ENCODE measurements at places on chromosomes 11 and 22.
A peak's percentile ranks its signal among the peaks of the same experiment; 100 is the strongest.

DNA sequence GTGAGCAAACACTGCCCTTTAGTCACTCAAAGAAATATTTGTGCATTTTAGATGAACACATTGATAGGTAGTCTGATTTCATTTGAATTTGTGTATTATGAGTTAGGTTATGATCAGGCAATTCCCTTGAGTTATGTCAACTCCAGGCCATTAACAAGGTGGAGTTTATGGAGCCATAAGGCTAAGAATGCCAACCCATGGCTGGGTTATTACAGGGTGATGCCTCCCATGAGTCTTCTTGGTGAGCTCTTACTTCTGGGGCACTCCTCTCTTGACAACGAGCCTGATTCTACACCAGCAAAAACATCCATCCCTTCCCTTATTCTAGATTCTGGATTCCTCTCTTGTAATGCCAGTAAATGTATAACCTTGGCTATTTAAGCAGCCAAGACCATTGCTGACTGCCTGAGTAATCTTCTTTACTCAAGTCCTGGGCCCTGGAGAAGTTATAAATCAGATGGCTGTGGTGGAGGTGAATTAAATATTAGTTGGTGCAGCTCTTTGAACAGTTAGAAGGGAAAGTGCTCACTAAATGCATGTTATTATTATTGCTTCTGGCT, 645.7 kb upstream of the TENM4 start:
- no peaks in the 10 kb centered on the region for H3K27me3 ChIP-seq
- H3K4me1 ChIP-seq: no peaks in the 10 kb centered on the region
- no peak overlapping the region for H3K27ac ChIP-seq
- no peak overlapping the region for H3K4me3 ChIP-seq
- no peaks in the 10 kb centered on the region for H3K36me3 ChIP-seq
- no peak for DNase-seq

- H3K27ac ChIP-seq: peak within 1 kb of the TSS; percentile 18
- H3K36me3 ChIP-seq: peaks cover 5% of the 10 kb centered on the region
- no peaks in the 10 kb centered on the region for H3K4me1 ChIP-seq
- peaks cover 37% of the 10 kb centered on the region for H3K27me3 ChIP-seq
- DNase-seq: no peak
Observed at GRCh38 chr11:7672960-7673723, at the start of gene CYB5R2. CYB5R2 (minus strand) TSS chr11:7673500; CDS start chr11:7672825, 675 bp downstream.

DNA sequence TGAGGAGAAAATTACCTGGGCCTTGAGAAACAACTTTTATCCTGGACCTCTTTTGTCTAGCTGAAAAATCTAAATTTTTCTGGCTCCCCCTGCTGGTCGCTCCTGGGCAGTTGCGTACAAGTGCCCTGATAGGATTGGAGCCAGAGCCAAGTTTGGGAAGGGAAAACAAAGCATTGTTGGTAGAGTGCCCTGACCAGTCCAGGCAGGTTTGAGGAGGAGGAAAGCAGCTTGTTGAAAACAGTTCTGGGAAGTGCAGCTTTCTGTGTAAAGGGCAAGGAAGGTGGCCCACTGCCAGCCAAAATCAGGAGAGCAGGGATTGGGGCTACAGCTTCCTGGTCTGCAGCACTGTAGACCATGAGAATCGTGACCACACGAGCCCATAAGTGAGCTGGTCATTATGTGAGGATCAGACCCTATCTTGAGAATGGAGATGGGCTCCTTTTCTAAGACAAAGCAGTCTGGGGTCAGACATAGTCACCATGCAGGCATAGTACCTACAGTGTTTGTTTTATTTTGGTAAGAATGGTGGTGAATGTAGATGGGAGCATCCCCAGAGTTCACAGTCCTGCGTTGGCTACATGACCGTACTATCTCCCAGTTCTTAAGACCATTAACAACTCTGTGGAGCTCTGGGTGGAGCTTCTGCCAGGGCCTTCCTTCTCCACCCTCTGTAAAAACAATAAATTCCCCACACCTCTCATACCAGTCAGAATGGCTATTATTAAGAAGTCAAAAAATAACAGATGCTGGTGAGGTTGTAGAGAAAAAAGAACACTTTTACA, 21.3 kb upstream of the PIK3IP1 start:
- no peaks in the 10 kb centered on the region for H3K36me3 ChIP-seq
- peak; percentile 73 for DNase-seq
- no peaks in the 10 kb centered on the region for H3K4me1 ChIP-seq

- H3K4me1 ChIP-seq: no peaks in the 10 kb centered on the region
- no peak overlapping the region for H3K27ac ChIP-seq
- no peak for DNase-seq
- no peaks in the 10 kb centered on the region for H3K27me3 ChIP-seq
- no peak overlapping the region for H3K4me3 ChIP-seq
Observed at GRCh38 chr11:98358551-98358950, 662.2 kb upstream of the CNTN5 start.

DNA sequence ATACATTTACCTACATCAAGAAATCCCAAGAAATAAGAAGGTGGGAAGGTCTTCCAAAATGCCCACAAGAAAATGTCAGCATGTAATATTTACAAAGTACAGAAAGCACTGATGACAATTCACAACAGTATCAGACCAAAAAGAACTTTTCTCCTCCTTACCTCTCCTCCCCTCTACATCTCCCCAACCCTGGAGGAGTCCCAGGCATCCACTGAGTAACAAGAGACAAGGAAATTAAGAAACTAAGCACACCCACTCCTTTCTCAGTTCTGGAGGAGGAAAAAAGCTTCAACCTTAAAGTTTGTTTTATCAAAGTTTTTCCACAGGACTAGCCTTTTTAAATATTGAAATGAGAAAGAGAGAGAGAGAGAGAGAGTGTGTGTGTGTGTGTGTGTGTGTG, 2.0 kb upstream of the SERGEF start:
- H3K36me3 ChIP-seq: no peaks in the 10 kb centered on the region
- peaks cover 7% of the 10 kb centered on the region for H3K27me3 ChIP-seq
- H3K4me1 ChIP-seq: no peaks in the 10 kb centered on the region
- no peak for DNase-seq

DNA sequence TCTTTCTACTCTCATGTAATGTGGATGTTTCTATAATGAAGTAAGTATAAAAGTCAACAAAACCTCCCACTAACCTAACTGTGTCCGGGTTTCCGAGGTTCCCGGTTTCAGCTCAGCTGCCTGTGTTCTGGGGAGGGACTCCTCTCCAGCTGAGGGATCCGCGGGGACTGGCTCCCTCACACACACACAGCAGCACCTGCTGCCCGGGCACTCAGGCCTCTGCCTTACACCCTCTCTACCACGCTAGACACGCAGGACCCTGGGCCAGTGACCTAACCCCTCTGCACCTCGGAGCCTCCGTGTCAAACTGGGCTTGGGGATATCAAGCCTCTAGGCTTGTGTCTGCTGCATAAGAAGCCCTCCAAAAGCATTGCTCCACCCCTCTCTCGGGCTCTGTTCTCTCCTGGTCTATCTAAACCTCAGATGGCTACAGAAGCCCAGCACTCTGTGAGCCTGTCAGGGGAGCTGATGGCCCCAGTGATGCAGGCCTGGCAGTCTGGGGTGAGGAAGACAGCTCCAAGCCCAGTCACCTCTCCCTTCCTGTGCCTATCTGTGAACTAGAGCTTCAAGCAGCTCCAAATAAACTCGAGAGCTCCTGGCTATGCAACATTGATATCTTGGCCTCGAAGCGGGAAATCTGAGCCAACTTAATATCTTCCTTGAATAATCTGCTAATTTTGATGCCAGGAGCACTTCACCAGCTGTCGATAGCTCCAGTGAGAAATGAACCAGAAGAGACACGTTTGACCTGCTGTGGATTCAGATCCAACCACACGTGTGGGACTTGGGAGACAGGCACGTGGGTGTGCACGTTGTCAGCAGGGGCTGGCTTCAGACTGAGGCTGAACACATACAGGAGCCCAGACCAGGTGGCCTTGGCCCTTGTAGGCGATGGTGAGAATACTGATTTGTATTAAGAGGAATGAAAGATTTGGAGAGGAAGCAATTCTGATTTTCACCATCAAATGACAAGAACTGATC, 232.7 kb upstream of the B3GAT1 start:
- H3K27me3 ChIP-seq: peaks cover 16% of the 10 kb centered on the region
- H3K4me3 ChIP-seq: no peak overlapping the region
- H3K4me1 ChIP-seq: no peaks in the 10 kb centered on the region

- no peak for DNase-seq
- no peak overlapping the region for H3K4me3 ChIP-seq
- H3K27me3 ChIP-seq: no peaks in the 10 kb centered on the region
- peaks cover 29% of the 10 kb centered on the region for H3K4me1 ChIP-seq
Observed at GRCh38 chr22:24599514-24599913, 3.5 kb upstream of the GGT1 start.

DNA sequence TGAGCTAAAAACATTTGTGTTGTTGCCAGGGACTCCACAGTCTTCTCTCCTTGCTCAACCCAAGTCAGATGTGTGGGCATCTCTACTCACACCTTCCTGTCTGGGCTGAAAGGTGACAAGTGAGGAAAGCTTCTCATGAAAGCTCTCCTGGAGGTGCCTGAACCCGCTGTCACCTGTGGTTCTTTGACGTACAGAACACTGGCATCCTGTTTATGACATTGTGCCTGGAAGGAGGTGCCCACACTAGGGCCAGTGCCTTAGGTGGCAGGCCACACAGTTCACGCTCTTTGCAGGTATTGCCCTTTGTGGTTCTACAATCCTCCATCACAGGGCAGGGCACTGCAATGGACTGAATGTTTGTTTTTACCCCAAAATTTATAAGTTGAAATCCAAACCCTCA, 108.5 kb downstream of the CD44 start:
- H3K4me3 ChIP-seq: no peak overlapping the region
- H3K36me3 ChIP-seq: no peaks in the 10 kb centered on the region
- DNase-seq: no peak
- H3K4me1 ChIP-seq: no peaks in the 10 kb centered on the region

- H3K4me1 ChIP-seq: no peaks in the 10 kb centered on the region
- no peaks in the 10 kb centered on the region for H3K36me3 ChIP-seq
- DNase-seq: no peak
- no peak overlapping the region for H3K27ac ChIP-seq
Observed at GRCh38 chr11:134941326-134941725, 529.3 kb upstream of the B3GAT1 start.

GRCh38 chr11:88131764-88132470, 43.3 kb downstream of the RAB38 start:
- no peaks in the 10 kb centered on the region for H3K4me1 ChIP-seq
- no peaks in the 10 kb centered on the region for H3K36me3 ChIP-seq
- H3K27me3 ChIP-seq: no peaks in the 10 kb centered on the region
- no peak overlapping the region for H3K27ac ChIP-seq
- peak; percentile 9 for DNase-seq

GRCh38 chr11:133999355-133999754, 42.6 kb upstream of the IGSF9B start:
- no peaks in the 10 kb centered on the region for H3K4me1 ChIP-seq
- DNase-seq: no peak

- H3K4me3 ChIP-seq: no peak within 1 kb of the TSS
- no peaks in the 10 kb centered on the region for H3K4me1 ChIP-seq
Observed at GRCh38 chr11:9091044-9091922, at the start of gene SCUBE2. SCUBE2 (minus strand) TSS chr11:9091599; CDS start chr11:9091528, 71 bp downstream.

- no peak for DNase-seq
- no peak overlapping the region for H3K27ac ChIP-seq
- H3K36me3 ChIP-seq: no peaks in the 10 kb centered on the region
- H3K4me1 ChIP-seq: no peaks in the 10 kb centered on the region
Observed at GRCh38 chr11:18011633-18012032, 1.2 kb downstream of the SERGEF start.

DNA sequence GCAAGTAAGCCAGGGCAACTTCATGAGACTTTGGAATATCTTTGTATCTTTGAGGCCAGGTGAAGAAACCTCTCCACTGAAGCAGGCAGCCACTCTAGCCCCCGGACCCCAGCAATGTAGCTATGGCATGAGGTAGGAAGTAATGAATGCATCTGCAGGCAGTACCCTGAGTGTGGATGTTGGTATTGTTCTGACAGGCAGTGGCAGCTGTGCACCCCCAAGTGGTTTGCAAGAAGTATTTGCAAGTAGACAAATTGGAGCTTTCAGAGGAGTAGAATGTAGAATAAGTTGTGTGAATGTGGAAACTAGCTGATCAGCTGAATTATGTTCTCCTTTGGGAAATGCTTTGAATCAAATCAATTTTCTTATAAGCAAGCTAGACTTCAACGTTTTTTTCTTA, 194.4 kb upstream of the PGR start:
- H3K27me3 ChIP-seq: no peaks in the 10 kb centered on the region
- no peaks in the 10 kb centered on the region for H3K36me3 ChIP-seq

DNA sequence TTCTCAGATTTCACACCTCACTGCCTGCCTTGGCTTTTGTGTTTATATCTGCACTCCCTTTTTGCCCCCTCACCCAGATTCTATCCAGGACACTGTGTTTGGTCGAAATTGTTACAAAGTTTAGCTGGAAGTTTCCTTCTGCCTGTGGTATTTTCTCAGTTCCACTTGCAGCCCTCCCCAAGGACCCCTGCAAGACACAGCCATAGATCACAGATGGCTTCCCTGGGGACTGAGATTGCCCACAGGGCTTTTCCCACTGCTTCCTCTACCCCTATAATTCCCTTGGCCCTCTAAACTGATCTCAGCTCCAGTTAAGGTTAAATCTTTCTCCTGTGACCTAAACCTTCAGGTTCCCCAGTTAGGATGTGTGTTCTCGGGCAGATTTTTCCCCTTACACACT, 146.1 kb upstream of the C11orf87 start:
- H3K4me3 ChIP-seq: no peak overlapping the region
- H3K27me3 ChIP-seq: no peaks in the 10 kb centered on the region
- no peaks in the 10 kb centered on the region for H3K36me3 ChIP-seq
- H3K27ac ChIP-seq: no peak overlapping the region

Measured in small intestine (tissue), 16 donors.